ENCODE measurements at places on chromosomes 4 and X.

DNA sequence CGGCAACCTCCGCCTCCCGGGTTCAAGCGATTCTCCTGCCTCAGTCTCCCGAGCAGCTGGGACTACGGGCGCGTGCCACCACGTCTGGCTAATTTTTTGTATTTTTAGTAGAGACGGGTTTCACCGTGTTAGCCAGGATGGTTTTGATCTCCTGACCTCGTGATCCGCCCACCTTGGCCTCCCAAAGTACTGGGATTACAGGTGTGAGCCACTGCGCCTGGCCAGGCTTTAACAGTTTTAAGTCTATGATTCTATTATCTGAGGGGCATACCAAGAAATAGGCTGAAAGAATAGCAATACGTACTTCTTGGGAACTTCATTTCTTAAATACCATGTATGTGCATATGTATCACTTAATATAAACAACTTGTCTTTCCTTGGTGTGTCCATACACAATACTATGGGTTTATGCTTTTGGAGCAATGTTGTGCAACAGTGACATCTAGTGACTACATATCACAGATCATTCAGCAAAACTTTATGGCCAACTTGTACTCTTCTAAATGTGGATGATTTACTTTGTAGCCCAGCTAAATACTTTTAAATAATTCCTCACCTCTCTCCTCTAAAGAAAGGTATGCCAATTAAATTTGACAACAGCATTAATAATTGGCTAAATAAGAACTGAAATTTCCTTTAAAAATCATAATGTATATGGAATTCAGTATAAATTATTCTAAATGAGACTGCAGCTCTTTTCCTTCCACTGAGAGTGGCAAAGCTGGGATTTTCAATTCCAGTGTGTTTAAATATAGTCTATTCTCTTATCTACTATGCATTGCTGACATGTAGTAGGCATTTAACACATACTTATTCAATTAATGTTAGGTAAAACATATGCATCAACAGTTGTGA lies 10.4 kb downstream of the SLC9B1 start:
- DNase-seq, result peak; percentile 34

DNA sequence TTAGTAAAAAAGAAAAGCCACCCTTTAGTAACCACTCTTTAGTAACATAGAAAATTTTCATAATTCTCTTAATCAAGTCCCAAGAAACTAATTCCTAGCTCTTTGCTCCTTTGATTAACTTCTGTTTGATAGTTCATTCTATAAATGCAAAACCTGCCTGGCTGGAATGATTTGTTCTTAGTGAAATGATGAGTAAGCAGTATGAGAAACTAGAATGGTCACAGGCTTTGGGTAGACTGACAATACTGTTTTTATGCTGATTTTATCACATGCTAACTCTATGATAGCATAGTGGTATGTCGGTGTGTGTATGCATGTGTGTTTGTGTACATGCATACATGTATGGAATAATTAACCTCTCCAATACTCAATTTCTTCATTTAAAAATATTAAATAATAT lies 81.2 kb downstream of the SYTL5 start:
- DNase-seq, result no peak

DNA sequence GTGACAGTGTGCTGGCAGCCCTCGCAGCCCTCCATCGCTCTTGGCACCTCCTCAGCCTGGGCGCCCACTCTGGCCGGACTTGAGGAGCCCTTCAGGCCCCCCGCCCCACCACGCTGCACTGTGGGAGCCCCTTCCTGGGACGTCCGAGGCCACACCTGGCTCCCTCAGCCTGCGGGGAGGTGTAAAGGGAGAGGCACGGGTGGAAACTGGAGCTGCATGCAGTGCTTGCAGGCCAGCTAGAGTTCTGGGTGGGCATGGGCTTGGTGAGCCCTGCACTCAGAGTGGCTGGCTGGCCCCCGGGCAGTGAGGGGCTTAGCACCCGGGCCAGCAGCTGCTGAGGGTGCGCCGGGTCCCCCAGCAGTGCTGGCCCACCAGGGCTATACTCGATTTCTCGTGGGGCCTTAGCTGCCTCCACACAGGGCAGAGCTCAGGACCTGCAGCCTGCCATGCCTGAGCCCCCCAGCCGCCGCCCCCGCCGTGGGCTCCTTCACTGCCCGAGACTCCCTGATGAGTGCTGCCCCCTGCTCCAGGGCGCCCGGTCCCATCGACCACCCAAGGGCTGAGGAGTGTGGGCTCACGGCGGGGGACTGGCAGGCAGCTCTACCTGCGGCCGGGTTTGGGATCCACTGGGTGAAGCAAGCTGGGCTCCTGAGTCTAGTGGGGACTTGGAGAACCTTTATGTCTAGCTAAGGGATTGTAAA lies 1672.7 kb upstream of the PCDH7 start:
- DNase-seq, result no peak

DNA sequence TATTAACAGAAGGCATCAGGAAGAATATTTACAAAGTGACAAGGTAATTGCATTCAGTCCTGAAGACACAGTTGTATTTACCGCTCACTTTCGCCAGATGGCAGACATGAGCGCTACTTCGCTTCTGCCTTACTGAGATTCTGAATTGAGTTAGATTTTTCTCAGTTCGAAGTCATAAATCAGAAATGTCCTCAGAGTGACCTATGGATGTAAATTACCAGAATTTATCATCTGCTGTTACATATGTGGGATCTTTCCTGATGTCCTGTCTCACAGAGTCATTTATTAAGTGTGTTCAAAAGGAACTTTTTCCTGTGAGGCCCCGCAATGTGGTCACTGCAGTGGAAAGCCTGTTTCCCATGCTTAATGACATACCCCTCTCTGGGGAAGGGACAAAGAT lies 97.3 kb upstream of the DCLK2 start:
- DNase-seq, result peak; percentile 27

DNA sequence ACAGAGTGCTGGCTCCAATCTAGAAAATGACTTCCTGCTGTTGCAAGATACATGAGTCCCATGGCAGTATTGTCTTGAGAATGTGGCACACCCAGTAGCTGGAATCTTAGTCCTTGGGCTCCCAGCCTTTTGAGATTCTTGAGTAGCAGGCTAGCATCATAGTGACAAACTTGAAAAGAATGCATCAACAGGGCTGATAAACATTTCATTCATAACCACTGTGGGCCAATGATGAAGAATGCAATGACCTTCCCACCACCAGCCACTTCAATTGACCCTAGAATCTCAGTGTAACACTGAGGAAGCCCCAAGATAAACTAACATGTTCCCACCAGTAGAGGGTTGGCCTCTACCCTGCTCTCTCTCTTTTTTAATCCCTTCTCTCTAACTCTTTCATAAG lies 329.3 kb downstream of the GBA3 start:
- no peak for DNase-seq

DNA sequence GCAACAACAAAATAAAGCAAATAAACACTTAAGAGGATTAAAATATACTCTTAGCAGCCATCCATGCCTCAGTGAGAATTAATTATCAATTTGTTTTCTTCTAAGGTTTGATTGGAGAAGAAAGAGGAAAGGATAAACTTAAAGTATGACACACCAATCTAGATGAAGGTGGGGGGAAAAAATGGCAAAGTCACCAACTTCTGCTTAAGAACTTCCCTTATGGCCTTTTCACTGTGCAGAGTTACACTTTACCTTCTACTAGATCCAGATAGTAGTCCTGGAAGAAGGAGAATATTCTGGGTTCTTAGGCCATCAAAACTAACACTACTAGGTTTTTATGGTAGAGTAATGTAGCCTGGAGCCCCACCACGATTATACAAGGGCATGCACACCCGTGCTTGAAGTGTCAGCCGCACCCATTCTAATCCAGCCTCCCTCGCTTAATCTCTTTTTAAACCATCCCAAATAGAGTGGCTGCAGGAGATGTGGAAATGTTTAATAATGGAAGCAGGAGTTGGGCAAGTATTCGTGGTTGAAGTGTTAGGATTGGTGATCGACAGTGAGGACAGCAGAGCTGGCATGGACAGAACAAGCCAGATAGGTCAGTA lies 14.1 kb downstream of the ENPEP start:
- DNase-seq, result no peak
